ENCODE measurements at places on chromosomes 3 and 15.

DNA sequence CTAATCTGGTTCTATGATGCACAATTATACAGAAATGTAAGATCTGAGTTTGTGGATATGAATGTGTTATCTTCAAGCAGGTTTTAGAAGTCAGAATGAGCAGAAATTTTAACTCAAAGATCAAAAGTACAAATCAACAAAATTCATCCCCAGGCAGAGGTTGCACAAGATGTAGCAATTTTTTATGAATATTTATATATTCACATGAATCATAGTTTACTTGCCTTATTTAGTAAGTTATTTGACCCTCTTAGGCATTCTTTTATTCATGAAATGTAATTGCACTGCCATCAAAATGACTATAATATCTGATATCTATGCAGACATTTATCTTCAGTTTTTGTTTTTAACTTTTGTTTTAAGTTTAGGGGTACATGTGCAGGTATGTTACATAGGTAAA, 103.1 kb upstream of the DAZL start:
- DNase-seq: no peak

GRCh38 chr15:78358102-78358870, 18.1 kb downstream of the CRABP1 start:
- DNase-seq: no peak

DNA sequence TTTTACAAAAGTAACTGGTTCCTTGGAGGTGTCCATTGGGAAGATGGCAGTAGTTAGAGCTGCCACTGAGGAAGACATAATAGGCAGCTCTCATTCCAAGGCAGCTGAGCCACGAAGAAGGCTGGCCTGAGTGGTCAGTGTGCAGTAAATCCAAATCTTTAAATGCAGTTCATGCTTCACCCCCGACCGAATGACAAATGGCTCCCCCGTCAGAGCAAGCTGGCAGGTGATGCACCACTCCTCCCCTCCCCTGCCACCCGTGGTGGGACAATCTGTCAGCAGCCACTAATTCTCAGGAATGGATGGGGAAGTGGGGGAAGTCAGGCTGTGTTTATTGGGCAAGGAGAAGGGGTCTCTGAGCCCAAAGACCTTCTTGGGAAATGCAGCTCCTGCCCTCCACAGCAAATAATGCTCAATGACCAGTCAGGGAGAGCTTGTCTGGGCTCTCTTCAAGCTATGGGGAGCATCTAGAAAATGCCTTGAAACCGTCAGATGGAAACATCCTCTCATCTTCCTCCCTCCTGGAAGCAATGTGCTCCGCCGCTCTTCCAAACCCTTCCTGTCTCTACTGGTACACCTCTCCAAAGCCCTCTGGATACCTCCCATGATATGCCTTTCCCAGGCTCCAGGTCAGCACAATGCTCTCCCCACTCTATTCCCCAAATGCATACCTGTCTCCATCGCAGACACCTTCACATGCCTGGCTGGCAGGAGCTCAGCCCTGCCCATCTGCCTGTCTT, 65.4 kb downstream of the LIPC start:
- no peak for DNase-seq

DNA sequence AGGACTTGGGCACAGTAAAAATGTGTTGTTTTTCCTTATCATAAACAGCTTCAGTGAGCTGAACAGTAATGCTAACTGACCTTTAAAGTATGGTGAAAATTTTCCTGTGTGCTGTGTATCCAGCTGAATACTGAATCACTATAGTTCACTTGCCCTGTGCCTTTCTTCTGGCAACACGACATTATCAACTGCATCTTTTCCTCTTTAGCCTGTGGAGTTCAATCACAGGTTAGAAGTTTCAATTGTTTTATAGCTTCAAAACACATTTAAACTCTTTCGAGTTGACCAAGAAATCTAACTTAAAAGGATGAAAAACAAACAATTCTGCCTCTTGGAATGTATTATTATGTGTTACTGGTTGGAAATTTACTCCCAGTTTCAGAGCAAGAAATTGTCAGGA, 1120.7 kb upstream of the ALCAM start:
- no peak for DNase-seq

DNA sequence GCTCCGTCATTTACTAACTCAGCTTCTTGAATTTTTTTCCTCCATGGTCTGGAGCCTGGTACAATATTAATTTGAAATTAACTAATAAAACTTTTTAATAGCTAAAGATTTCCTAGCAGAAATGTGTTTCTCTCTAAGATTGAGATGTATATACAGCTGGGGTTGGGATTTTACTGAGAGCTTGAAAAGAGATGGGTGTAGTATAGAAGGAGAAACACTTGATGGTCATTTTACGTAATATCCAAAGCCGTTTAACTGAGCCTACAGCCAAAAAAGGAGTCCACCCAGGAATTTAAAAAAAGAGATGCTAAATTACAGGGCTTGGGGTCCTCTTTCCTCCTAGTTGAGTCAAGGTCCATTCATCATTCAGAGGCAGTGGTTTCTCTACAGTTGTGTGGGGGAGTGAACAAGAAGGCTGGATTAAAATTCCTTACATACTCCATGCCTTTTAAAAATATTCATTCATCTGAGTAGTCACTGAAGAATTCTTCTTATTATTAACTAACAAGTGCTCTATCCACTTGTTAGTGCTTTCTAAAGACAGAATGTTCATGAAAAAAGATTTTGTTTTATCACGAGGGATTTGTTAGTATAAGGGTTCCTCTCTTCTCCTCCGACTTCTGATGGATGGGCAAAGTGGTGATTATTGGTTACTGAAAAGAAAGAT, 255.3 kb upstream of the IL12A start:
- DNase-seq: no peak

DNA sequence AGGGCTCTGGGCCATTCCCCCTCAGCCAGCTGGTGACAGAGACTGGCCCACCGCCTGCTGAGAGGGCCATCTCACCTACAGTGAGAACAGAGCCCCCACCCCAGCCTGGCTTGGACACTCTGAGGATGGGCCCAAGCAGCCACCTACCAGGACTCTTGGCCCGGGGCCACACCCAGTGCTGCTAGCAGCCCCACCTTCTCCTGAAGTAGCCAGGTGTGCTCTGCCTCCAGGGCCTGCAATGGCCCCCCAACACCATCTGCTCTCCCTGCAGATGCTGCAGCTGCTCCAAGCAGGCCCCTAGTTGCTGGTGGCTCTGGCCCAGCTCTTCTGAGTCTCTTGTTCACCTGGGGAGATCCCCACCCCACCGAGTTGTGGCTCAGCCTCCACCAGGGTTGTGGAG, 6.8 kb upstream of the CLK3 start:
- DNase-seq: no peak

Data from activated CD8-positive, alpha-beta memory T cell treated with anti-CD3 and anti-CD28 coated beads for 1 hour (primary cell).